A172 (cell line): ENCODE measurements at places on chromosomes 5 and 9. TPM values are rescaled to one million over a fixed set of nuclear protein-coding genes. Genes with fewer than 3 reads are reported as not detected.

- DNase-seq = no peak
Observed at GRCh38 chr5:148535190-148535589, 119.1 kb downstream of the HTR4 start.

DNA sequence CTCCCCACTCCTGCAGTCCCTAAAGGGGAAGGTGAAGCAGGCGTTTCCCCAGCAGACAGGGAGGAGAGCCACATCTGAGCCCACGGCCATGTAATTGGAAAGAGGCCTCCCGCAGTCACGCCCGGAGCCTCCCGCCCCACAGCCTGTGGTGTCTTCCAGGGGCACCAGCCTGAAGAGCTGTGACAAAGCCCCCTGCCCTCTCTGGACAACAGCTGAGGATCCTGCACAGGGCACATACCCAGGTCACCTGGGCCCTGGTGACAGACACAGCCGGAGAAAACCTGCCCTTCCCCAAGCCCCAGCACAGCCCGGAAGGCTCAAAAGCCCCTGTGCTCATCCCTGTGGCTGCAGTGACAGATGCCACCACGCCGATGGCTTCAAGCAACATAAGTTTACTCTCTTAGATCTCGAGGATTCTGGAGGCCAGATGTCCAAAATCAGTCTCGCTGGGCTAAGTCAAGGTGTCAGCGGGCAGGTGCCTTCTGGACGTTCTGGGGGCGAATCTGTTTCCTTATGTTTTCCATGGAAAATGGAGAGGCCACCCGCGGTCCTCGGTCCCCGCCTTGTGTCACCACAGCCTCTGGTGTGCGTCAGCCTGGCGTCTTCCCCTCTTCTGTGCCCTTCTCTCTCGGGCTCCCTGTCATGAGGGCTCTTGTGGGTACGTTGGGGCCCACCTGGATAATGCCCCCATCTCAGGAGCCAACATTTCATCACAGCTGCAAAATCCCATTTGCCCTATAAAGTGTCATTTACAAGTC, 71.5 kb downstream of the PSMB7 start:
- DNase-seq = no peak

Gene ANKRD20A1
- not detected in 2 replicates for total RNA-seq

Gene PSD2
- total RNA-seq = 0.03 and 0.05 TPM in 2 replicates

Gene EIF4E1B
- not detected in 2 replicates for total RNA-seq
